Neural progenitor cell (in vitro differentiated cells): ENCODE measurements at places on chromosomes 6 and 20.

GRCh38 chr20:58011106-58011946 is 217.1 kb downstream of the ANKRD60 start:
- DNase-seq: no peak

- DNase-seq: no peak
Observed at GRCh38 chr6:31530659-31531058, 1.9 kb downstream of the MCCD1 start.

GRCh38 chr6:69820438-69820837 is 23.6 kb upstream of the LMBRD1 start:
- DNase-seq: no peak

DNA sequence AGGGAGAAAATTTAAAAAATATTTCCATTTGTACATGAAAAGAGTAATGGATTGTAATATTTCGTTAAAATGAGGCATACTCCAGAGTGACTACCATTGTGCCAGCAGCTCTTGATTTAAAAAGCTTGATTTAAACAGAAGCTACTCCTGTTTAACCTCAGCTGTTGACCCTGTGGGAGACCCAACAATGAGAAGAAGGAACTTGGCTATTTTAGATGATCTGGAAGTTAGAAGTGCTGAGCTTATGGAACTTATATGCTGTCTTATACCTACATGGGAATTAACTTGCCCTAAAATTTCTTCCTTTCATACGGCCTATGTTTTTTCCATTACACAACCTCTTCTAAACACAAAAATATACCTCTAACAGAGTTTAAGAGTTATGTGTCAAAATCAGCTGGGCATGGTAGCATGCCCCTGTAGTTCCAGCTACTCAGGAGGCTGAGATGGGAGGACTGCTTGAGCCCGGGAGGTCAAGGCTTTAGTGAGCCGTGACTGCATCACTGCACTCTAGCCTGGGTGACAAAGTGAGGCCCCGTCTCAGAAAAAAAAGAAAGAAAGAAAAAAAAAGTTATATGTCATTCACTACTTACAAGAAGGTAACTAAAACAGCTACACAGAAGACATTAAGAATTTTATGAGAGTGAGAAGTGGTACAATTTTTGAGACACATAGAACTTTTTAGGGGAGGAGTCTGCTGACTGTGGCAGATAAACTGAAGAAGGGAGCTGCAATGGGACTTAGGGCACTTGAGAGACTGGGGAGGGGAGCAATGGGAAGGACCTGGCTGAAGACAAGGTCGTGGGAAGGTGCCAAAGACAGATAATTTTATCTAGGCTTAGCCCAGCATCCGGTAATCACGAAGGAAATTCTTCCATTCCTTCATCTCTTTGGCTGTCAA is 139.9 kb downstream of the MYB start:
- DNase-seq: no peak

DNA sequence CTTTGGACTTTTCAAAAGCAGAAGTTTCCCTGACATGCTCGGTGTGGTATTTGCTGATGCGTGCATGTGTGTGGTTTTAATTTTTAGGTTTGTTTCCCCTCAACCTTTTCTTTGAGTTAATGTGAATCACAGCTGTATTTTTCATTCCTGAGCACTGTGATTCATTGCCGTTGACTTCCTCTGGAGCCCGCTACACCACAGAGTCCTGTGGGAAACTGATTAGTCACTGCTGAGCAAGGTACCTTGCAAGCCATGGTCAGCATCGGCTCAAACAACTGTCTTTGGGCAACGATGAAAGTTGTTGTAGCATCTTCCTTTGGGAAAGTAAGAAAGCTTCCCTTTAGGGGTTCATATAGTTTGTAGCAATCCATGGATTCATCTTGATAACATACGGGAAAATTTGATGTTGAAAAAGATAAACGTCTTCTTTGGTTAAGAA is 57.5 kb downstream of the RIN2 start:
- no peak for DNase-seq

- no peak for DNase-seq
Observed at GRCh38 chr20:1263853-1264252, 2.2 kb upstream of the SNPH start.

GRCh38 chr6:44275271-44275748 is 5.1 kb downstream of the TMEM151B start:
- no peak for DNase-seq

- no peak for DNase-seq
Observed at GRCh38 chr6:154140743-154141142, 101.7 kb downstream of the OPRM1 start.

GRCh38 chr6:33183071-33183683 is 9.1 kb downstream of the COL11A2 start:
- DNase-seq: no peak

- DNase-seq: no peak
Observed at GRCh38 chr6:102154874-102155273, 761.4 kb downstream of the GRIK2 start.

DNA sequence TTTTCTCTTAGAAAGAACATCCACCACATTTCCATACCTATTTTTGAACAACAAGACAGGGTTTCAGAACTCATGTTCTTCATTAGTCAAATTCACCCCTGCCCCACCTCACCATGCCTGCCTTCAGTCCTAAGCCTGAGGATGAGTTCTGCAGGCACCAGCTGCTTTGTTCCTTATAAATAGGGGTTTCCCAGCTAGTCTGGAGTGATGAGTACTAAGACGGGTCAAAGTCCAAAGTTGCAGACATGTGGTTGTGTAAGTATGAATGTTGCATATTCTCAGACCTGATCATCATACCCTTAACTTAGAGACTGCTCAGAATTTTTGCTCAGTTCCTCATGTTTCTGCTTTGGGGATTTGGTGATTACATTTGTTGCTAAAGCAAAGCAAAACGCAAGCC is 257.7 kb upstream of the CDYL start:
- no peak for DNase-seq

DNA sequence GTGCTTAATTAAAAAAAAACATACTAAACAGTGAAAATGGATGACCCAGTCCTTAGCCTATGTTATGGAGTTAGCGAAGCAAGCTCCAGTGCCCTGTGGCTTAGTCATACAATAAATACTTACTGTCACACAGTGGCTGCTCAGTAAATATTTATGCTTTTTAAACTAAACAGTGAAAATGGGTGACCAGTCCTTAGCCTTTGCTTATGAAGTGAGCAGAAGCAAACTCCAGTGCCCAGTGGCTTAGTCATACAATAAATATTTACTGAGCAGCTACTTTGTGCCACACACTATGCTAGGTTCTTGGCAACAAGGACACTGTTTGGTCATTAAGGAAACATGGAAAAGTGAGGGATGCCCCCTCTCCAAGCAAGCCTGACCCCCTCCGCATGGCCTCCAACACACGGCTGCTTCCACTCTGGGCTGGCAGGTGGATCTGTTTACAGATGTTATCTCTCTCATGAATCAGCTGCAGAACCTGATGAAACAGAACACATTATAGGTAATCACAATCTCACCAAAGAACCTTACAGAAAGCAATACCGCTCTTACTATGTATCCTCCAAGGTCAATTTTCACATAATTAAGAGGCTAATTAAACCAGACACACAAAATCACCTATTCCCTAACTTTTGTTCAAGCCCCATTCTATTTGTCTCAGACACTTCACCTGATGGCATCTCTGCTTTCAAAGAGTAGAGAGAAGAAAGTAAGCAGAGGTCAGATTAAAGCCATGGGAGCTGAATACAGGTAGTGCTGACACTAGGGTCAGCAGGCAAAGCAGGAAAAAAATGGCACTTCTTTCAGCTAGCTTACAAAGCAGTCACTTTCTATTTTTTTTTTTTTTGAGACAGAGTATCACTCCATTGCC is 27.3 kb downstream of the CDK5RAP1 start:
- DNase-seq: no peak

DNA sequence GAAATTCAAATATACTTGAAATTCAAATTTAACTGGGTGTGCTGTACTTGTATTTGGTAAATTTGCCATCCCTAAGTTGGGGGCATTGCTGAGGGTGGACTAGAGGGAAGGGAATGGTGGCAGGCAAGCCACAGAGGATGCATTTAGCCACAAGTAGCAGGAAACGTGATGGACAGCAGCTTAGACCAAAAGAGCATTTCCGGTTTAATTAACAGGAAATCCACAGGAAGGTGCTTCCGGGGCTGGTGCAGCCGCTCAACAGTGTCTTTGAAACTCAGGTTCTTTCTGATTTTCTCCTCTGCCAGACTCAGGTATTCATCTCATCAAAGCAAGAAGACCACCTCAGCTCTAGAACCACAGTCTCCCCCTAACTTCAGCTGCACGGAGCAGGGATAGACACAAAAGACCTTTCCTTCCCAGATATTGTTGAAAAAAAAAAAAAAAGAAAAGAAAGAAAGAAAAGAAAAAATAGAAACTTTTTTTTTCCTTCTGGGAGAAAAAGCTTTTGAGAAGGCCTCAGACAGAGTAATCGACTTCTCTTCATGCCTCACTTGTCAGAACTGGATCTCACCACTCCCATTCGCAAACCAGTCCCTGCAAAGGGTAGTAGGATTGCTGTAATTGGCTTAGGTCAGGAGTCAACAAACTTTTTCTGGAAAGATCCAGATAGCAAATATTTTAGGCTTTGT is 8.0 kb upstream of the BCAS1 start:
- no peak for DNase-seq

DNA sequence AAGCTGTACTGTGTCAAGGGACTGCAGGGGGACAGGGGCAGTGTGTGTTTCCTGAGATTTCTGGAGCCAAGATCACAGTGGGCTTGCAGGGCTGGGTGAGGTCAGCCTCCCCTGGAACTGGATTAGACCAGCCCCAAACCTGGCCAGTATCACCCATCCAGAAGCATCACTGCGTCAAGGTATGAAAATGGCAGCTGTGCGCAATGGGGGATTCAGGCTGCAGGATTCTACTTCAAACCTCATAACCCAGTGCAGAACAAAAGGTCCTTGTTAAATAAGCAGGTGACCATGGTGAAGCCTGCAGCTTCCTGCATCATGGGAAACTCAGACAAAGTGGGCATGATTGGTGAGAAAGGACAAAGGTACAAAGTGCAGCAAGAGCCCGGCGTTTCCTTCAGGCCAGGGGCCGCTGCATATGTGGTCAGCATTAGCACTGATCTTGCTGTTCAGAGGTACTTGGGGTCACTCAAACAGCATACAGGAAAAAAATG is 33.4 kb downstream of the TRAF3IP2 start:
- no peak for DNase-seq

DNA sequence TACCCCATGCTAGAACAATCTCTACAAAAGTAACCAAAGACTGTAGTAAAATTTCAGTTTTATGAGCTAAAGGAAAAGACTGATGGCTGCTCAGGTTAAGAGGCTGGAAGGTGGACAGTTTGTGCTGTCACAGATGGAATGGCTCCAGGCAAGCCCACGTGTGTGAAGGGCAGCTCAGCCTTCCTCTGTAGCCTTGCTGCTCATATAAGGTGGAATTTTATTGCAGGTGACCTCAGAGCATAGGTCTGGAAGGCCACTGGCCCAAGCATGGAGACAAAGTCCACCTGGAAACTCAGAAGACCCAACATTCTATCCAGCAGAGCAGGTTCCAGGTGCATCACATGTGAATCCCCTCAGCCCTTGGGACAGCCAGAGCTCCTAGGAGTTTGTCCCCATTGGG is 53.6 kb downstream of the KAT14 start:
- DNase-seq: no peak

GRCh38 chr6:70221025-70221714 is 81.7 kb downstream of the COL9A1 start:
- DNase-seq: peak; percentile 72

GRCh38 chr20:57605878-57606277 is 14.3 kb downstream of the ZBP1 start:
- DNase-seq: no peak

- no peak for DNase-seq
Observed at GRCh38 chr6:36926708-36927513, 27.6 kb upstream of the PI16 start.

- no peak for DNase-seq
Observed at GRCh38 chr6:110036408-110037302, 58.5 kb downstream of the GPR6 start.

DNA sequence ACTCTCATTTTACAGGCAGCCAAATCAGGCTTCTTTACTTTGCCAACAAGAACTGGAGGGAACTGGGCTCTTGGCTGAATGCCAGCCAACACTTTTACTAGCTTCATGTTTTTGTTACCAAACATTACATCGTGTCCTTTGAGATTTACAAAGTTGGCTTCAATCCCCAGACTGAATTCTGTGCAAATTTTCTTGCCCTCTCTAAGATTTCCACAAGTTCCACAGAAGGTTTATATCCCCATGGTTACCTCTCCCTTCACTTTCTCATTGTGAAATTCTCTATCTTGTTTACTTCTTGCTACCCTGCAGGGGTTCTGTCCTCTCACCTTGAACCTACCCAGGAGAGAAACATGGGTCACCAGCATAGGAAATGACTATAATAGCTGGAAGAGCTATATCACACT is 37.6 kb upstream of the PLCB1 start:
- no peak for DNase-seq

- DNase-seq: no peak
Observed at GRCh38 chr20:15544742-15545141, 1028.5 kb downstream of the KIF16B start.

DNA sequence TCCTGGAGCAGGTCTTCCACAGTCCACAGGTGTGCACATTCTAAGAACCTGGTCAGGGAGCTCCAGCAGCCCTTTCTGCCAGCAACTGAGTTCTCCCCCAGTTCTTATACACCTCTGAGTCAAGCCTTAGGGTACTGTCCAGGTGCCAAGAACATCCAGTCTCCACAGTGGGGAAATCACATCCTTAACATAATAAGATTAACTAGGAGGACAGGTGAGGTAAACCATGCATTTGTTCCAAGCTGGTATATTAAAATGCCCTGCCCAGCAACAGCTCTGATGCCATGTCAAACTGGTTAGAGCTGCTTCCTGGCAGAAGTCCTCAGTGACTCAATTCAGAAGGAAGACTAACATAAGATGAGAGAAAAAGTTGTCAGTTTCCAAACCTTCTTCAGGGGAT is 303.9 kb upstream of the SGK1 start:
- DNase-seq: no peak

- no peak for DNase-seq
Observed at GRCh38 chr6:10520468-10520867, 683 bp upstream of the GCNT2 start.

DNA sequence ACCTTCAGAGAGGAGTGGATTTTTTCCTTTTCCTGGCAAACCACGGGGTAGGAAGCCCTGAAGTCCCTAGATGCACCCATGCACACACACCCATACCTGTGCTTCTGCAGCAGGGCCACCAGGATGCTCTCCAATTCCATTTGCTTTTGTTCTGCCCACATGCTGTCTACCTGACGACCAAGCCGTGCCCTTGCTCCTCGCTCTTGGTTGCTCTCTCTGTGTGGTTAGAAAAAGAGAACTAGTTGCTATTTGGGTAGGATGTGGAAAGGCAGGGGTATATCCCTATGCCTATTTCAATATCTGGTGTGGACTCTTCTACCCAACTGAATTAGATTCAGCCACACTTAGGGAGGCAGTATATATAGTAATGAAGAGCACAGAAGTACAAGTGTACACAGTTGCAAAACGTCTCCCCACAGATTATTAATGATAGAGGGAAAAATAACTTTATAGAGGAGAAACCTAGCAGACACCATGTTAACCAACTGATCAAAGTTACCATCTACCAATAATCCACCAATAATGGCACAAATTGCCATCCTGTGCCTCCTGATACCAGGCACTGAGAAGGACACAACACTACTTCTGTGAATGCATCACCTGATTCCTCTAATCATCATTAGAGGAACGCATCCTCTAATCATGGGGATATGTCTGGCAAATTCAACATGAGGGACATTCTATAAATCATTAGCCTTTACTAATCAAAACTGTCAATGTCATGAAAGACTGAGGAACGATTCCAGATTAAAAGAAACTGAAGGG is 7.3 kb downstream of the GHRH start:
- DNase-seq: no peak

- DNase-seq: no peak
Observed at GRCh38 chr6:168248148-168248620, 71.4 kb downstream of the DACT2 start.
